Esophagus squamous epithelium (tissue), 5 donors: ENCODE measurements at places on chromosomes 2 and 18.

DNA sequence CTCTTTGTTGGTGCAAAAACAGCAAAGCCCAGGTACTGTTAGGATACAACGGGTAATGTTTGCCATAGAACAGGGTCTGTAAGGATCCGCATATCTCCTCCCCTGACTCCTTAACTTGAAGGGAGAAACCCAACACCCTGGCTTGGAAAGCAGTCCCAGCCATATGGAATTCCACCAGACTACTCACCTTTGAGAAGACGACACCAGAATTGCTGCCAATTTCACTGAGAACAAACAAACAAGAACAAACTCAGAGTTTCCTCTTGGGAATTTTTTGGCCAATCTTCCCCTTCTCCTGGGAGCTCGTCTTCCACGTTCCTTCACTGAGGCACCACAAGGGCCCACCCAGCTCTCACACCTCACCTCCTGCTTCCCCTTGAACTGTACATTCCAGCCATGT is 29.2 kb downstream of the CAPN14 start:
- DNase-seq: no peak

DNA sequence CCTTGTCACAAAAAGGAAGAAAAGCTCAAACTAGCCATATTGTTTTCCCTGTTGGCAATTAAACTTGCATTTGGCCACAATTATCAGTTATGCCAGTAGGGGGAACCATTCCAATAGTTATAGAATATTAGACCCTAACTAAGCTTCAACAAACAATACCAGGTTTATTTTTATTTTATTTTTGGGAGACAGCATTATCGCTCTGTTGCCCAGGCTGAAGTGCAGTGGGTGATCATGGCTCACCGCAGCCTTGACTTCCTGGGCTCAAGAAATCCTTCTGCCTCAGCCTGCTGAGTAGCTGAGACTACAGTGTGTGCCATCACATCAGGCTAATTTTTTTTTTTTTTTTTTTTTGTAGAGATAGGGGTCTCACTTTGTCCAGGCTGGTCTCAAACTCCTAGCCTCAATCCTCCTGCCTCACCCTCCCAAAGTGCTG is 102.1 kb downstream of the ATAD2B start:
- DNase-seq: no peak

DNA sequence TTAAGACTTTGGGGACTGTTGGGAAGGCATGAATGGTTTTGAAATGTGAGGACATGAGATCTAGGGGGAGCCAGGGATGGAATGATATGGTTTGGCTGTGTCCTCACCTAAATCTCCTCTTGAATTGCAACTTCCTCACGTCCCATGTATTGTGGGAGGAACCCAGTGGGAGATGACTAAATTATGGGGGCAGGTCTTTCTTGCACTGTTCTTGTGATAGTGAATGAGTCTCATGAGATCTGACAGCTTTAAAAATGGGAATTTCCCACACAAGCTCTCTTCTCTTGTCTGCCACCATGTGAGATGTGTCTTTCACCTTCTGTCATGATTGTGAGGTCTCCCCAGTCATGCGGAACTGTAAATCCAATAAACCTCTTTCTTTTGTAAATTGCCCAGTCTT is 11.5 kb upstream of the MBP start:
- DNase-seq: no peak

DNA sequence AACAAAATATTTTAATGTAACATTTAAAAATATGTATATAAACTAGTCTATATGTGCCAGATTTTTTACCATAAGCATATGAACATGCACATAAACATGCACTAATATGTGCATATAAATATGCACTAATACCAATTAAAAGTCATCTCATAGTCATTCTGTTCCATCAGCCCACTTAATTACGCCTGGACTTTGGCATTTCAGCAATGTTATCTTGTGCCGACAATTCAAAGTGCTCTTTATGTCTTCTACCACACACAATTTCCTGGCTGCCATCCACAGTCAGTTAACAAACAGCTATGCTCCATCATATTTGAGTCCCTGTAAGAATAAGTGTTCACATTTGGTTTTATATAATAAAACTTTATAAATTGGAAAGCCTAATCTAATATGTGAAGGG is 92.6 kb upstream of the TSPYL6 start:
- no peak for DNase-seq

DNA sequence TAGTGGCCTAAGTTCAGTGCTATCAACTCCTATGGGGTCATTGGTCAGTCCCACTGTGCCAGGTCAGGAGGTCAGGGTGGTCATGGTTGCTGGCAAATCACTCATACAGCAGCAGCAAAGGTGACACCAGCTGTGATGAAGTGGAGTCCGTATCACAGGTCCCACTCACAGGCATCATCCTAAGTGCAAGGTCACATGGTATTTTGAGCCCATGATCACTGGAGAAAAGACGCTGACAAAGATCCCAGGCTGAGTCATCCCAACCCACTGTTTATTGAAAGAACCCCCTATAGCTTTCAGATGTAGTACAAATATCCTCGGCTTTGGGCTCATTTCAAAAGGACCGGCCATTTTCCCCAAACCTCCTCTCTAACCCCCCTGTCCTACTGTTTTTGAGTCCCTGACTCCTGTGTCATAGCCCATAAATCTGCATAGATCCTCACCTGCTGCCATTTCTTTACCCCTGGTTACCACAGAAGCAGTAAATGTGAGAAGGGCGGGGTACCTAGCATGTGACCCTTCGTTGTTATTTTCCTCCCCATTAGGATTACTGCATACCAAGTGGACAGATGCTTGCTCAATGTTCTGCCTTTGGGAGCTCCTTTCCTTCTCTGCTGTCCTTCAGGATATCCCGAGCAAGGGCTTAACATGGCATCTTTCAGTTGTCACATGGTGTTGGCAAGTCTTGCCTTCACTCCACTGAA is 107.7 kb downstream of the COL6A3 start:
- DNase-seq: no peak
